ENCODE measurements at places on chromosomes 7 and 10.

DNA sequence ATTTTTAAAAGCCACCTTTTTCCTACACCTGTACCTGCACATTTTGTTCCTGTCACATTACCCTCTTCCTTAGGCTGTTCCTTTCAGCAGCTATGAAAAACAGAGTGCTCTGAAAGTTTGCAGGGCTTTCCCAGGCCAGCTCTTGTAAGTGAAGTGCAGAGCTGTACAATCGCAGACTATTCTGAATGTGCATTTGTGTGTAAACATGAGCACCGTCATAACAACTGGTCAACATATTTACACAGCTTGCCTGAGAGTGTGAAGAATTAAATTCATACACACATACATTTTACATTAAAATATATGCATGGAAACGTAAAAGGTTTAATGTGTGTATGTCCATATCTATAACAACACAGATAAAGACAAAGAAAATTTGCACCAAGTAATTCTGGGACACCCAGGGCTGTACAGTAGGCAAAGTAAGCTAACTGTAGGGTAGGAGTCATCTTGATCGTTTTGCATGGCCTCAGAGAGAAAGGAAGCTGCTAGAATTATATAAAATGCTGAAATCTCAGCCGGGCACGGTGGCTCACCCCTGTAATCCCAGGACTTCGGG is 23.6 kb upstream of the LYZL1 start:
- no peak for DNase-seq

DNA sequence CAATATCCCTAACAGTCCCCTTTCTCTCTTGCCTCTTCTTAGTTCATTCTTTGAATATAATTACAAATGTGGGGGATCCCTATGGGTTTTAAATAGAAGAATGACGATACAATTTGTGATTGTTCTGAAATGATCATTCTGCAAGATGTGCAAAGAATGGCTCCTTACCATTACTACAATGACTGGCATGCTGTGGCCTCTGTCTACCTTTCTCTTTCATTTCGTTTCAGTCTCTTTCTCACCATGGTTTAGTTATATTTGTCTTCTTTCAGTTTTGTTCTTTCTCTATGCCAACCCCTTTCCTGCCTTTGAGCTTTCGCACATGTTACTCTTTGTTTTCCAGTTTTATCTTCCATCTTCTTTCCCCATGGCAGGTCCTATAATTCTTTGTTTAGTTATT is 176.5 kb downstream of the SUGCT start:
- DNase-seq, result no peak

- no peak for DNase-seq
Observed at GRCh38 chr10:63390521-63390920, 75.3 kb downstream of the JMJD1C start.

DNA sequence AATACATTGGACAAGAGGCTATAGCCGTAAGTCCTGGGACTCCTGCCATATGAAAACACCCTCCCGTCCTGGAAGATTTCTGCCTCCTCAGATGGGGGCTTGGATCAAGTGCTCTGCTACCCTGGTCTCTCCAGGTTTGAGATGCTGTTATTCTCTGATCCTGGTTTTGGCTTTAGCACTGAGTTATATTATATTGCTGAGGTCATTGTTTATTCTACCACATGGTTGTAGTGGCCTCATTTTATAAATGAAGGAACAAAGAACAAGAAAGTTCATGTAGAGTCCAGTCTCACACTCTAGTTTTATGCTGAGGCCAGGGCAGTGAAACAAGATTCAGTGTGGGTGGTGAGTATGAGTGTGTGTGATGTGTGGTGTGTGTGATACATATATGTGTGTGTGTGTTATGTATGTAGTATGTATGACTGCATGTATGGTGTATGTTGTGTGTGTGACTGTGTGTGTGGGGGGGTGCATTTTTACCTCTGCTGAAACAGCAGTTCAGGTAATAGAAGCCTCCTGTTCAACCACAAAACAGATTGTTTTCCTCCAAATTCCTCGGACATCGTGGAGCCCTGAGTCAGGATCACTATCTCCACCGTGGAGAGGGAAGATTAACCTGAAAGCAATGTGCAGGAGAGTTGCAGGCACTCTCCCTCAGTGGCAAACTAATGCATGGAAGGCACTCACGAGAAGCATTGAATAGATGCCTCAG is 80.7 kb downstream of the C7orf25 start:
- no peak for DNase-seq
